ENCODE measurements at places on chromosomes 16 and 17.
A peak's percentile ranks its signal among the peaks of the same experiment; 100 is the strongest.

DNA sequence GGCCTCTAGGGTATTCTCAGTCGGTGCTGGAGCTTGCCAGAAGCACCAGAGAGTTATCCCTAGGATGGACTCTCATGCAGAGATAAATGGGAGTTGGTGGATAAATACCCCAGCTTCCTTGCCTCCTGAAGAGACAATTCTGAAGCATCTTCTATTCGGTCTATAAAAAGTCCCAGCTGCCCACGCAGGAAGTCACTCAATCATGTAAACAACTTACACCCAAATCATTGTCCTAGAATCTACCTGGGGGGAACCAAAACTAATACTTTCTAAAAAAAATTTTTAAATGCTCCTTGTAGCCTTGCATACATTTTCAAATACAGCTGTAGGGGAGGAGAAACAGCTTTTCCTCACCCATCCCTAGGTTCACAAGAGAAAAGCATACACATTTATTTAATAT, 66.6 kb upstream of the ELAC2 start:
- DNase-seq, result no peak

DNA sequence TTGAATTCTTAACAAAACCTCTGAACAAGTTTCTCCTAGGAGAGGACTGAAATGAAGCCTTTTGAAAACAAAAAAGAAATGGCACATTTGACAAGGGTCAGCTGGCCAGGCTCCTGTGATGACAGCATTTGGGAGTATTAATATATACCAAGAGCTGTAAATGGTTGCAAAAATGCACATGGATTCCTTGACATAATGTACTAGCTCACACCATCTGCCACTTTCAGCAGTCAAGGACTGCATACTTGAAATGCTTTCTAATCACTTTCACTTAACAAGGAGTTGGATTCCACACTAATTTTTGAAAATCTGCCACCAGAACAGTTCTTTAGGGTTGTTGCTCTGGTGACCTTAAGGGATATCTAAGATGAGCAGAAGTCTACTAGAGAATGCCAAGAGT, 236.7 kb upstream of the TOX3 start:
- DNase-seq, result no peak

- DNase-seq, result no peak
These were observed 44.6 kb downstream of the CMTM4 start for GRCh38 chr16:66651965-66652364.

DNA sequence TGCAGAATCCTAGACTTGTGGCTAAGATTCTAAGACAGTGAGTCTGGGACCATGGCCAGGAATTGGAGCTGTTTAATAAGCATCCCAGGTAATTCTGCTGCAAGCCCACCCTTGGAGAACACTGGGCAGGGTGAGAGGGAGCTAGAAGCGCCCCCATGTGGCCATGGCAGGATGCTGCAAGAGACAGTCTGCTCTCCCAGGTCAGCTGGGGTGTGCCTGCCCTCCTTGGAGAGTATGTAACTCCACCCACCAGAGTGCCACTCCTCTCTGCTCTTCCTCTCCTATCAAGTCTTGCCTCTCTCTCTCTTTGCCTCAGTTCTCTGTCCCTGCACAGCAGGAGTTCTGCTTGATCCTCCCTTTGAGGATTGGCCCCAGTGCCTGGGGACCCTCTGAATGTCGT, 14.9 kb downstream of the RCVRN start:
- DNase-seq, result peak; percentile 45

- DNase-seq, result no peak
These were observed 59.4 kb downstream of the USP32 start for GRCh38 chr17:60332574-60332973.

- DNase-seq, result no peak
These were observed 47.3 kb upstream of the CPNE2 start for GRCh38 chr16:57044931-57045693.

GRCh38 chr17:67830440-67830839, 5.1 kb downstream of the BPTF start:
- no peak for DNase-seq

DNA sequence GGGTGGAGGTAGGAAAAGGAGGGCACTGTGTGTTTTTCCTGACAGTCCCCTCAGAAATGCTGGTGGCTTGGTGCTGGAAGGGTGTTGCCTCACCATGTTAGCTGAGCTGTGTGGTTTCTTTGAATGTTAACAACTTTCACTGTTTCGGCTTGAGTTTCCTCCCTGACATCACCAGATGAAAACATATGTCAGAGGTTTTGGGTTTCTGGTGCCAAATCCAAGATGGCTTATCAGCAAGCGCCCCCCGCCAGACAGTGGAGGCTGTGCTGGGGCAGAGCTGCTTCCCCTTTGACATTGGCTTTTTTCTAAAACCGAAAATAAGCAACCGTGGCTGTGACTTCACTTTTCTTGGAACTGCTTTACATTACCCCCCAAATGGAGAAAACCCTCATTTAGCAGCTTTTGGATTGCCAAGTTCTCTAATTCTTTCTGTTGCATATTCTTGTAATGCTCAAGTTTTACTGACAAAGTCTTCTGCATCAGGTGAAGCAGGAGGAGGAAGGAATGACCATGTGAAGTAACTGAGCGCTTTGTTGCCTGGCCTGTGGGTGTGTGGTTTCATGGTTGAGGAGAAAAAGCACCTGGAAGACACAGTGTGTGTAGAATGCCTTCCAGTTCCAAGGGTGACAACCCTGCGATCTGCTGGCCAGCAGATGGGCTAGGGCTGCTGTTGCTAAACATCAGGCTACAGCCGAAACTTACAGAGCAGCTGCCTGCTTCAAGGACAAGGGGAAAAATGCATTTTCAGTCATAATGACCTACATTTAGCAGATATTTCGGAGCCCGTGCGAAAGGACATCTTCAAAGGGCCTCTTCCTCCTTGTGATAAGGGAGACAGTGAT, 9.7 kb downstream of the RMI2 start:
- no peak for DNase-seq

- DNase-seq, result peak; percentile 33
These were observed 5.6 kb downstream of the ALOX12 start for GRCh38 chr17:7001318-7001961.

DNA sequence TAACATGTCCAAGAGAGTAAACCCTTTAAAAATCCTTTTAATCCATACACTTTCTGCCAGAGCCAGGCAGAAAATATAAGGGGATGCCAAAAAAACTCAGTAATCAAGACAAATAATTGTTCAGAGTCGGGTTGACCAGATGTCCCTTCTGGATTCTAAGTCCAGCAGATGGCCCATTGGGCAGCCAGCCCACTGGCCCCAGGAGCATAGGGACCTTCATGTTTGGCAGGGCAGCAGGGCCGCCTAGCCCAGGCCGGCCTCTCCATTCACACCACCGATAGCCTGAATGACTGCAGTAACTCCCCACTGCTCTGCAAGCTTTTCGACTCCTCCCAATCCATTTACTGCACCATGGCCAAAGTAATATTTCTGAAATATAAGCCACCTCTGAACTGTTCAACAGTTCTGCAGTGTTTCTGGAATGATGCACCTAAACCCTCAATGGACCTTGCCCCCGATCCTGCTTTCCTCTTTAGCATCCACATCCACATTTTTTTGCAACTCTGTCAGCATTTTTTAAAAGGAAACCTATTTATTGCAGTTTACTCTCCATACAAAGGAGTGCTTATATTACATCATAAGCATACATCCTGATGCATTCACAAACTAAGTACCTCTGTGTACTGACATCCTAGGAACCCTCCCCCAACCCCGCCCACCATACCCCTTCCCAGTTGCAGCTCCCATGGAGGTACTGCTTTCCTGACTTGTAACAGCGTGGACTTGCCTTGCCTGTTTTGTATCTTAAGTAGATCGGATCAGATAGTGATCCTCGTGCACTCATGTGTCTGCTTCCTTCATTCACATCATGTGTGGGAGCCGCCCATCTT, 46.4 kb downstream of the LDHD start:
- DNase-seq, result no peak

GRCh38 chr16:85353839-85354685, 241.8 kb upstream of the CIBAR2 start:
- no peak for DNase-seq

DNA sequence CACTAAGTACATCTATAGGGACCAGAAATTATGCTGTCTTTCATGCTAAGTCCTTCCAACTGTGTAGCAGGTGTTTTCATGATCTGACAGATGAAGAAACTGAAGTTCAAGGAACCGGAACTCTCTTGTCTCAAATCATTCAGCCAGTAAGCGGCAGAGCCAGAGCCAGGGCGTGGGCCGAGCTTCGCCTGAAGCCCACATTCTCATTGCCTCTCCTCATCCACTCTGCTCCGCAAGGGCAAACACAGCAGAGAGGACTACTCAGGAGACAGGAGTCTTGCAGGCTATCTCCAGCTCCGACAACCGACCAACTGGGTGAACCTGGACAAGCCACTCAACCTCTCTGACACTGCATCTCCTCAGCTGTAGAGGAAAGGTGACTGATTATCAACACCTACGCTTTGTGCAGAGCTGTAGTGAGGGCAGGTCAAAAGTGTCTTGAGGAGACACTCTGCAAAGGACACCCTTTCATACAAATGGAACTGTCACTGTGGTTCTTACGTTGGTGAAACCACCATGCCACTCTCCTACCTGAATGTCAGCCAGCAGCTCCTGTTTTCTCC, 72.9 kb downstream of the CYTH1 start:
- DNase-seq, result no peak

- no peak for DNase-seq
These were observed 849 bp upstream of the SULT1A1 start for GRCh38 chr16:28610595-28611191.

GRCh38 chr16:49366669-49367068, 6.9 kb upstream of the C16orf78 start:
- DNase-seq, result no peak

- no peak for DNase-seq
These were observed 193.8 kb upstream of the IRX3 start for GRCh38 chr16:54480429-54480828.

GRCh38 chr17:79045842-79046196, 21.9 kb downstream of the C1QTNF1 start:
- DNase-seq, result peak; percentile 60

DNA sequence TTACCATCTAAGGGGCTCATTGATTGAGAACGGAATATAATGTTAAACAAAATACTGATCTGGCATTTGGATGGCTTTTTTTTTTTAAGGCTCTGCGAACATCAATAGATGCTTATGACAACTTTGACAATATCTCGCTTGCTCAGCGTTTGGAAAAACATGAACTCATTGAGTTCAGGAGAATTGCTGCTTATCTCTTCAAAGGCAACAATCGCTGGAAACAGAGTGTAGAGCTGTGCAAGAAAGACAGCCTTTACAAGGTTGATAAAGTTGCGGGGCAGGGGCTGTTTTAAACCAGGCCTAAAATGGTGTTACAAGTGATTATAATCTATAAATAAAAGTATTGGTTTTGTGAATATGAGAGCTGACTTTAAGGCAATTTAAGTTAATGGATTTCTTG, 22.3 kb downstream of the PTRH2 start:
- DNase-seq, result no peak

- peak; percentile 30 for DNase-seq
These were observed 11.4 kb downstream of the CCR7 start for GRCh38 chr17:40553694-40554534.

DNA sequence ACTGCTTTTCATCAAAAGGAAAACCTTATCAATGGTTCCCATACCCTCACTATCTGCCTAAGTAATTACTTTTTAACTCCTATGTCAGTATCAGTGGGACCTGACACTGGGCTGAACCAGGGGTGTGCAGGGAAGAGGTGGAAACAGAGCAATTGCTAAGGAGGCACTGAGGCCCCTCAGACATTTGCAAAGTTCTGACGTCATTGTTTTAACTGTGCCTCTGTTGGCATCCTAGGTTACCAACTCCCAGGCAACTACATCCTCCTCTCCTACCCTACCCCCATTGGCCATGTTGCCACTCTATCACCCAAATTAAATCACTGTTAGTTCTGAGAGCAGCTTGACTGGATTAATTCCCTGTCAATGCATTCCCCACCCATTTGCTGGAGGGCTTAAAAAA, 8.0 kb upstream of the WWOX start:
- no peak for DNase-seq

GRCh38 chr16:48173889-48174288, 18.1 kb upstream of the ABCC12 start:
- DNase-seq, result no peak

DNA sequence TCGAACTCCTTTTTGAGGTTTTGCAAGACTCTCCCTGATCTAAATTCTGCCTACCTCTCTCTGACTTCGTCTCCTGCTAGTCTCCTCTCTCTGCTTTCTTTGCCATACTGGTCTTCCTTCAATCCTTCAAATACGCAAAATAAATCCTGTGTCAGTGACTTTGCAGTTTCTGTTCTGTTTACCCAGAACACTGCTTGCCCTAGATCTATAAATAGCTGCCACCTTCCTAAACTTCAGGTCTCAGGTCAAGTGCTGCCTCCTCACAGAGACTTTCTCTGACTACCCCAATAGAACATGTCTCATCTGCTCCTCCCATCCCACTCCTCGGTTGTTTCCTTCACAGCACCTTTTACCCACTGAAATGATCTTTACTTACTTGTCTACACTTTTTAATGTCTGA, 78.9 kb downstream of the TRIM37 start:
- DNase-seq, result no peak

DNA sequence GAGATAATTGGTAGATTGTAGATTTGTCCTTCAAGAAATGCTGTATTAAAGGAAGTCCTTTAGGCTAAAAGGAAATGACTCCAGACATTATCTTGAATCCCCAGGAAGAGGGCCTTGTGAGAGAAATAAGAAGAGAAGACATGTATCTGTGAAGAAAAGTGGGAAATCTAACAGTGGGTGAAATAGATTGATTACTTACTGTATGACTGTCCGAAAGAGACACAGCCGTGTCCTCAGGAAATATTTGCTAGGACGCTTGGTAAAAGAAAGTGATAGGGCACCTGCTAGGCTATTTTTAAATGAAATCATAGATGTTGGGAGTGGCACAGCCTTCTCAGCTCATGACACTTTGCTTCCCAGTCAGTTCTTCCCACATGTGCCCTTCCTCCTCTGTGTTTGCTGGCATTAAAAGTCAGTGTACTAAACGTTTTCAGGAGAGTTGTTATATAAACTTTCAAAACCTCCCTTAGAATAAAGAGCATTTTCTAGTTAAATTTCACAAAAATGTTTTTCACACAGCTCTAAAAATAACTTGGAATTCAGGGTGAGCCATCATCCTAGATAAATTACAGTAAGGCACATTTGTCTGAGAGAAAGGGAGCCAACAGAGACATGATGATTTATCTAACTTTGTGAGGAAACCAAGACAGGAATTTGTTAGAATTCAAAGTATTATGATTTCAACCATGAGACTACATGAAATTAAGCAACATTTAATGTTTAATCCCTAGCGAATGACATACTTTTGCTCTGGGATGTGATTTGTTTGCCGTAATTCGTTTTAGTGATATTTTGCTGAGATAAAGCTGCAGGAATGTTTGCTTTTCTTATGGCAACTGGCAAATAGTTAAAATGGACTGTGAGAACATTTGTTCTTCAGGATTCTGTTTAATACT, 35.0 kb downstream of the DHRS7B start:
- no peak for DNase-seq

DNA sequence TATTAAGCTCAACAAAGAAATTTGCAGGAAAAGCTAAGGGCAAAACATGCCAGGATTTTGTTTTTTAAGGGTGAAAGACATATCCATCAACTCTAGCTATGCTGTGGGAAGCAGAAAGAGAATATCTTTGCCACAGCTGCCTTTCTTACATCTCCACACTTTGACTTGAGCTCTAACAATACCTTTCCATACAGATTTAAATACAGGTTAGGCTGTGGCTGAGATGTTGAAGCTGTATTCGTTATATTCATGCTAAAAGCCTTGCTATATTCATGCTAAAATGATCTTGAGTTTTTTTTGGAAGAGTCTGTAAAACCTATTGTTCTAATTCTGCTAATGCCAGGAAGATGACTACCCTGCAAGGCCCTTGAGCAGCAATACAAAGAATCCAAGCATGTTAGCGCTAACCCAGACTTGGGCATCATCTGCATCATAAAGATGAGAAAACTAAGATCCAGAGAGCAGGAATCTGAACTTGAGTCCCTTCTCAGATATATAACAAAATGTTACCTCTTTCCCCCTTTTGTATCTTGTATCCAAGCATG, 204.8 kb upstream of the C17orf78 start:
- DNase-seq, result no peak

Data from SW480 (cell line).